LHCN-M2 (cell line): ENCODE measurements at places on chromosomes 6 and 20.

- DNase-seq = no peak
These were observed 3.9 kb downstream of the ETV7 start for GRCh38 chr6:36383606-36384005.

GRCh38 chr6:144936764-144937163 is 651.6 kb downstream of the UTRN start:
- no peak for DNase-seq

DNA sequence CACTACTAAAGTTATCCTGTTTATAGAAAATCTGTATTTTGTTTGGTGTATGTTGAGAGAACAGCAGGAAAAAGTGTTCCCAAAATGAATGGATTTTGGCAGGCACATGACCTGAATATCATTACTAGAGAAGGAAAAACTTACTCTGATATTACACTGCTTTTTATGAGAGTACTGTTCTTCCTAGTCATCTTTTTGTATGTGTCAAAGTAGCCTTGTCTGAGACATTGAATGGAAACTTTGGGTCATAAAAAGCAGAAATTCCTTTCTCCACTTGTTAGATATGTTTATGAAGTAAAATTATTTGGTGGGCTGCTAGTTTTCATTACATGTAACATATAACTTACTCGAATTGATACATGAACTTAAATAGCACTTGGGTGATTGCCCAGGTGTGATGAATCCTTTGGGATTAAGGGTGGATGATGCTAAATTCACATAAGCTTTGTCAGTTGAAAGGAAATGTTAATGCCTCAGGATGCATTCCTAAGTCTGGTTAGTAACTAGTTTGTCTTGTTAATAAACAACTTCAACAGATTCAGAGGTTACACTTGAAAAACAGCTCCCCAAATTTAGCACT is 206.7 kb downstream of the CENPW start:
- DNase-seq = peak; percentile 14

GRCh38 chr6:103570431-103570830 is 1289.3 kb downstream of the HACE1 start:
- no peak for DNase-seq

GRCh38 chr20:59145924-59146779 is 17.5 kb upstream of the ZNF831 start:
- no peak for DNase-seq

DNA sequence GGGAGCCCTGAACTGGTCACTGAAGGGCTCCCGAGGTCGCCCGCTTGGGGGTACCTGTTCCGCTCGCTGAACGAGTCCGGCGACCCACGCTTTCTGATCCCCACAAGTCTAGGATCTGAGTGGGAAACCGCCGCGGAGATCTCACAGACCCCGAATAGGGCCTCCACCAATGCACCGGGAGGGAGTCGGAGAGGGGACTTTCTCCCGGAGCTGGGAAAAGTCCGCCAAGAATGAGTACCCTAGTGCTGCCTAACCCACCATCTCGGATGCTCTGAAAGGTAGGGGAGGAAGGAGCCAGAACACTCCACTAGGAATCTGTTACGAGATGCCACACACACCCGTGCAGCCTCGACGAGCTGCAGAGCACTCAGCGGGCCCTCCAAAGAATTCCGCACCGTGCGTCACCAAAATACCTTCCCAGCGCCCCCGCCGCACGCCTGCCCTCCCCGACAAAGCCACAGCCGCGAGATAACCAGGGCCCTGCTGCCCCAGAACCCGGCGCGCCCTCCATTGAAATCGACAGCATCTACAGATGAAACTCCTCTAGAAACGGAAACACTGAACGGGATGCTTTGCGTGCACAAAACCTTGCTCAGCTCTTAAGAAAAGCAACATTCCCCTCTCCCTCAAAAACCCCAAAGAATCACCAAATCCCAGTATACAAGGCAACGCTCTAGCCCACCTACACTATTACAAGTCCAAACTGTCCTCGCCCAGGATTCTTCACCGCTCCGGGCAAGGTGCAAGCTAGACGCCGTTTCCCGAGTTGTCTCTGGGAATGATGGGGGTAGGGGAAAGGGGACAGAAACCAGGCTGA is 686 bp downstream of the COL12A1 start:
- peak; percentile 58 for DNase-seq

DNA sequence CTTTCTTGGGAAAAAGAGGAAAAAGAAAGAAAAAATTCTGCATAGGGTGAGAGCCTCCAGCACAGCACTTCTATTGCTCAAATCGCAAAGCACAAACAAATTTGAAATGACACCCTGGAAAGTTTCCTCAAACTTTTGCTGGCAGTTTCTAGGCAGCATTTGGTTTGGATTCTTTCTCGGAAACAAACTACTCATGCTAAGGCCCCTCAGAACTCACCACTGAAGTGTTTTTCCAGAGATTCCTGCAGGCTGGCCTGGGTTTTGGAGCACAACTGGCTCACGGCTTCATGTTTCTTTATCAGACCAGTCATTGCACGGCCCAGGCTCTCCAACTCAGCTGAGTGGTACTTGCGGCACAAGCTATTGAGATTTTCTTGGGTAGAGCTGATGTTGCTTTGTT is 237.8 kb downstream of the SYNE1 start:
- DNase-seq = peak; percentile 26

DNA sequence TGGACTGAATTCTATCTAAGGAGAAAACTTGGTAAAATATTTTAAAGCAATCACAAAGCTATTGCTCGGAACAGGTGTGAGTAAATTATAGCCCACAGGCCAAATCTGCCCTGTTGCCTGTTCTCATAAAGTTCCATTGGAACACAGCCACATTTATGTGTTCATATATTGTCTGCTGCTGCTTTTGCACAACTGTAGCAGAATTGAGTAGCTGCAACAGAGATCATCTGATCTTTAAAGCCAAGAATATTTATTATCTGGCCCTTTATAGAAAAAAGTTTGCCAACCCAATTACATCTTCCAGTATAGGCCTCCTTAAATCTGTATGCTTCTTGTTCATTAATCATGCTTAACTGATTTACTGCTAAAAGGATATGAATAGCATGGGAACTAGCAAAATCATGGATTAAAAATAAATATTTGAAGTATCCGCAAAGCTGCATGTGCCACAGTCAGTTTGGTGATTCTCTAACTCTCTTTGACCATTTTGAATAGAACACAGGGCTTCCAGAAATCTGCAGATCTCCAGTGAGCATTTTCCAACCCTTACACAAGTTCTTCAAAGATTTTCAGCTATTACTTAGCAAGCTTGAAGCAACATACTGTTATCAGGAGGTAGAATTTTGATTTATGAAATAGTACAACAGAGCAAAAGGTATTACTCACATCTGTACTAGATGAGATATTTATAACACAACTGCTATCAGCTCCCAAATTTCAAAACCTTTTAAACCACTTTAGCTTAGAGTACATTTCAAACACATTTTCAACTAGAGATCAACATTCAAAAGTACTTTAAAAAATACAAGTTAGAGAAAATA is 312.6 kb upstream of the ID4 start:
- no peak for DNase-seq

GRCh38 chr6:26224940-26225847 is 138.0 kb downstream of the HFE start:
- no peak for DNase-seq

GRCh38 chr20:35854713-35855348 is 83.0 kb downstream of the PHF20 start:
- DNase-seq = no peak

DNA sequence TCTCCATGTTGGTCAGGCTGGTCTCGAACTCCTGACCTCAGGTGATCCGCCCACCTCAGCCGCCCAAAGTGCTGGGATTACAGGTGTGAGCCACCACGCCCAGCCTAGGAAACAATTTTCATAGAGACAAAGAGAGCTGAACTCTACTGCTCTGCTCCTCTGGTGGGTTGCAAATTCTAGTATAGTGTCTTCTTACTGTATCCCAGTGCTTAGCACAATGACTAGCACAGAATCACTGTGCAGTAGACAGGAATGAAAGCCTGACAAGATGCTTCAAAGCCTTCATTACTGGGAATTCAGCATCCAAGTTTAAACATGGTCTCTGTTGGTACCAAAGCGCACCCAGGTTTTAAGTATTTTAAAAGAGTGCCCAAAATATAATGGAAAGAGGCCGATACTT is 96.5 kb upstream of the SALL4 start:
- no peak for DNase-seq

- DNase-seq = no peak
These were observed 94.2 kb downstream of the TBC1D7 start for GRCh38 chr6:13234130-13234529.

DNA sequence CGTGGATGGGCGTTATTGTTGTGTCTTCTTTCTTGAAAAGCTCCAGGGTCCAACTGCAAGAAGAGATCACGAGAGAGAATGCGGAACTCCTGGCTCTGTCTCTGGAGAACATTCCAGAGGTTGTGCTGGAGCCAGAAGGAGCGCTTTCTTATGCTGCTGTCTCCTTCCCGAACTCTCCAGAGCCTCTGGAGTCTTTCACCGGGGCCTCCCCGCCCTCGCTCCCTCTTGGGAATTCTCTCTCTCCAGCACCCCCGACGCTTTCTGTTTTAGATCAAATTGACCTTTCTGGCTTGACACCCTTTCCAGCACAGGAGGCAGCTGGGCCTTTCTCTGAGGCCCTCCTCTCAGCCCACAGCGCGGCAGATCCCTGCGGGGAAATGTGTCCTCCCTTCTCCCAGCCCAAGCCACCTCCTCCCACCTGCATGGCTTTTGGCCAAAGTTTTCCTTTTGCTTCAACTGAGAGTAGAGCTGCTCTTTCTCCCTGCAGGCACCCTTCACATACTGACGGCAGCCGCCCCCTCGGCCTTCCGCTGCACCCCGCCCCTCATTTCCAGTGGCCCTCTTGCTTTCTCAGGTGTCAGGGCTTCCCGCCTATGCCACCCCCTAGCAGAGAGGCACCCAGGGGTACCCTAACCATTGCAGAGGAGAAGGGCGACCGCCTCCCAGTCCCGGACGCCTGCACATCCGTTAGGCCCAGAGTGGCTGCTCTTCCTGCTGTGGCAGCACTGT is 6.6 kb upstream of the CCR6 start:
- DNase-seq = no peak

- DNase-seq = peak; percentile 77
These were observed 65.0 kb upstream of the SLC2A12 start for GRCh38 chr6:134117409-134117808.

- no peak for DNase-seq
These were observed 8.5 kb downstream of the CD164 start for GRCh38 chr6:109373762-109374161.

DNA sequence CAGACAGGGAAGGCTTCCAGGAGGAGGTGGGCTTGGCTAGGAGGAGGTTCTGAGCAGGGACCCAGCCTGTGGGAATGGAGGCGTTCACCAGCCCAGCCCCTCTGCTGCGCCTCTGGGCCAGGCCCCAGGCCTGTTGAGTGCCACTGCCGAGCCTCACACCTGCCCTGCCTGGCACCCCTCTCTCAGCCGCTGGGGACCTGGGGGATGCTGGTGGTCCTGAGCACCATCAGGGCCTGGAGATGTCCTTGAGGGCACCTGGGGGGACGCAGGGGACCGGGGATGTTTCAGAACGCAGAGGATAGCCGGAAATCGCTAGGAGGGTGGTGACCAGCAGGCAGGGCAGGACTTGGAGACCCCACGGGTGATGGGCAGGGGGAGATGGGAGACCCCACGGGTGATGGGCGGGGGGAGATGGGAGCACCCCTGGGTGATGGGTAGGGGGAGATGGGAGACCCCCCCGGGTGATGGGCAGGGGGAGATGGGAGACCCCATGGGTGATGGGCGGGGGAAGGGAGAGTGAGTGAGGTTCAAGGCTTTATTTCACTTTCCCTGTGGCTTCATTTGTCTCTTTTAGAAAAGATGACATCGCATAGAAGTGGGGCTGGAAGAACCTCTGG is 12.7 kb downstream of the GATA5 start:
- DNase-seq = no peak

DNA sequence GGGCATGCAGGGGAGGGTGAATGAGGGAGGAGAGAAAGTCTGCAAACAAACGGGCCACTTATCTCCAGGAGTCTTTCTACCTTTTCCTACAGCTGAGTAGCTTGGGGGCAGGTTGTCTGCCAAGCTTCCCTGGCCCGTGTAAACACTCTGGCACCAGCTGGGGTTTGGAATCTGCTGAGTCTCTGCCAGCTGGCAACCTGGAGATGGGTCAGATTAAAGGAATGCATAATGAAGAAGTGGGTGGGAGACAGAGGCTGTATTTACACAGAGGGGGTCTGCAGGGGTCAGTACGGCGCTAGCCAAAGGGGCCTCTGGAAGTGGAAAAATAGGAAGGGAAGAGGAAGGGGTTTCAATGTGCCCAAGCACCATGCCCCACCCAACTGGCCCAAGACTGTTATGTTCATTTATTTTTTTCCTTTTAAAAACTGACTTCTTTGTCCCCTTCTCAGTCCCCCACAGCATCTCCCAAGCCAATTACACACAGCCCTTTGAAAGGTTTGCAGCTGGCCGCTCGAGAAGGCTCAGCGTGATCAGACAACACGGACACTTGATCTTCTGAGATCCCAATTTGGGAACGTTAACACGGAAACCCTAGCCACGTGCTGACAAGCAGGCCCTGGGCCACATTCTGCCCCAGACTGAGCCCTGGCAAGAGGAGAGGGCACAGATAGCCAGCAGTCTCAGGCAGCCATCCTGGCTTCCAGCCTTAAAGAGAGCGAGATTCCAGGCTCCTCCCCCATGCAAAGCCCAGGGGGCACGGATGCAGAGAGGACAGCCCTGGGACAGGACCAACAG is 25.2 kb downstream of the TRAM2 start:
- DNase-seq = peak; percentile 86

- peak; percentile 78 for DNase-seq
These were observed 90.7 kb upstream of the ARID1B start for GRCh38 chr6:156686301-156686994.

DNA sequence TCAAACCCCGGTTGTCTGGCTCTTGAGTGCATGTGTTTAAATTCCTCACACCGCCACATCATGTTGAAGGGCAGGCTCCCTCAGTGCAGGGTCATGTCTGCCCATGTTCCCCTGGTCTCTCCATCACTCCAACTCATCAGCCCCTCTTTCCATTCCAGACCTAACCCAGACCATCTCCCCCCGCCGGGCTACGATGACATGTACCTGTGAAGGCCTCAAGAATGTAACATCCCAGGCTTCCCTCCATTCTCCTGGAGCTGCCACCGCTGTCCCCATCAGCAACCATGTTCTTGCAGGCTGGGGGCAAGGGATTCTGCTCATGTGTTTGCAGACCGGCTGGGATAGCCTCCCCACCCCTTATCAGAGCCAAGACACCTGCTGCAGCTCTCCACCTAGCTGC is 19.9 kb downstream of the TMEM74B start:
- DNase-seq = no peak

GRCh38 chr6:31794866-31795615 is 511 bp downstream of the VARS1 start:
- DNase-seq = no peak

DNA sequence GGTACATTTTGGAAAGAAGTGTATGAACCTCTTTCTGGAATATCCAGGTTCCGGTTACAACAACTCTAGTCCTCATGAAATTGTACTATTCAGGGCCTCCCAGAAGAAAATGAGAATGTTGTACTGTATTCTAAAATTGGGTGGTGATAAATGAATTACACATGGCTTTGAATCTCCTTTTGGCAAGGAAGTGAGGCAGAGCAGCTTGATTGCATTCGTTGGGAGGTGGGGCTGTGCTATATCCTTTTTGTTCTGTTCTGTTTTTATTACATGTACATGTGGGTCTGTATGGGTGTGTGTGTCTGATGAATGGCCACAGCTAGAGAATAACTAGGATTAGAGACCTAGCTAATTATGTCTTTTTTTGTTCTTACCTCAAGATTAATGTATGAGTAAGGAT is 37.8 kb upstream of the SNRPB2 start:
- no peak for DNase-seq
